ENCODE measurements at places on chromosomes 12 and 14. TPM values are rescaled to one million over a fixed set of nuclear protein-coding genes. Genes with fewer than 3 reads are reported as not detected.
A peak's percentile ranks its signal among the peaks of the same experiment; 100 is the strongest.

Gene SYCP3
- total RNA-seq = not detected

Gene GDF3
- 0.25 TPM for total RNA-seq

Gene RTN1
- 0.51 TPM for total RNA-seq

Gene CLEC4E
- 2.3 TPM for total RNA-seq

Gene TPH2
- not detected for total RNA-seq

Gene DENND5B
- total RNA-seq = 68.3 TPM

Gene BBOF1
- total RNA-seq = 10.4 TPM

Gene CACNA1C
- total RNA-seq = 6.8 TPM

Gene PTPRQ
- 0.22 TPM for total RNA-seq

Gene GPX2
- total RNA-seq = 1.00 TPM

Gene PEBP1
- total RNA-seq = 446 TPM

Gene MSI1
- 3.8 TPM for total RNA-seq

DNA sequence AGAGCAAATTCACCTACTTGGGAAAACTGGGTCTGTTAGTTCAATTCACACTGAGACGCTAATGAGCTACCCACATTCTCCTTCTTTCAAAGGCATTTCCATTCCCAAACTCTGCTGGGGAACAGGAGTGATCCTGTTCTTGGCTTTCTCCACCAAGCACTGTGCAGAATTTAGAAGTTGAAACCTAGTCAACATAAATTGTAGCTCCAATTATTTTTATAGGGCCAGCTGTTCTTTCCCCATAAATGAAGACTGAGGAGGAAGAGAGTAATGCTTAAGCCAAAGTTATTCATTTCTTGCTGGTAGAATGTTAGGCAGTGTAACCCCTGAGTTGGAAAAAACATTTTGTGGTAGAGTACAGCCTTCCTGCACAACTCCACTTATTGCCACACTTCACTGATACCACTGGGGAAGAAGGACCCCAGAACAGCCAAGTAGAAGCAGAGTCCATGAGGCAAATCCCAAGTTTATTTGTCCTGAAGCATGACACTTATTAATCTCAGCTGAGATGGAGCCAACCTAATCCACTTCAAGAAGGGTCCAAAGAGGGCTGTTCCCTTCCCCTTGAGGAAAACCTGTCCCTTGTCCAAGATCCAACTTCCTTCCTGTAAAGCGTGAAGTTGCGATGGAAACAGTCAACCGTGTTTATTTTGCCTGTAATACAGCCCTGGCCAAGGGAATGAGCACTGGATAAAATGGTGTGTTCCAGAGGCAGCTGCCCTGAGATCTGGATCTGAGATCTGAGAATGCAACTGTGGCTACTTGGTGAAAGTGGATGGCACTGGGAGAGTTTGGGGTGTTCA, 151.8 kb downstream of the TBX5 start:
- DNase-seq = no peak

GRCh38 chr12:130713581-130713991, 2.5 kb downstream of the RIMBP2 start:
- peak; percentile 23 for DNase-seq

GRCh38 chr14:45123271-45123670, 11.0 kb downstream of the FKBP3 start:
- no peak for DNase-seq

- DNase-seq = no peak
Observed at GRCh38 chr12:82953397-82953796, 266.7 kb downstream of the TMTC2 start.

DNA sequence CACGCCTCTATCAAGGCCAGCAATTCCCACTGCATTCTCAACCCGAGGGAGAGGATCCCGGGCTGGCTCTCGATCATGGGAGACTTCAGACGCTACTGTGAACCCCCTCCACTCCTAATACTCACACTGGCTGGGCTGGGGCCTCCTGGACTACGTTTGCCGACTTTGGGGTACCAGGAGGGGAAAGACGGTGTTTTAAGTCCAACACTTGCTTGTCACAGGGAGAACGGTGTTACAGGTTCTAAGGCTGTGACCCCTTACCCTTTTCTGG, 463 bp downstream of the NACA start:
- peak; percentile 20 for DNase-seq

DNA sequence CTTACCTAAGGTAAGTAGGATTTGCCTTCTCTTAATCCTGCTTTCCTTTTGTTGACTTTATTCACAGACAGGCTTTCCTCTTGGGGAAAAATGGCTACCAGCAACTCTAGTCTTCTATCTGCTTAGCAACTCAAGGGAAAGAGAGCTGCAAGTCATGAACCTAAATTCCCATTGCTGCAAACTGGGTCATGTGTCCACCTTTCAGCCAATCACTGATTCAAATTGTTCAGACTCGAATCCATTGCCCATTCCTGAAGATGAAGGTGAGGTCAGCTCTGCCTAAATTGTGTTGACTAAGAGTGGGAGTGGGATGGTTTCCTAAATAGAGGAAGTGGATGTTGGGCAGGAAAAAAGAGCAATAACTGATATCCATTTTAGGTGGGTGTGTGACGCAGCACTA, 7.7 kb downstream of the FBXW8 start:
- DNase-seq = no peak

GRCh38 chr14:52377940-52378339, 63.8 kb downstream of the PTGER2 start:
- DNase-seq = no peak

DNA sequence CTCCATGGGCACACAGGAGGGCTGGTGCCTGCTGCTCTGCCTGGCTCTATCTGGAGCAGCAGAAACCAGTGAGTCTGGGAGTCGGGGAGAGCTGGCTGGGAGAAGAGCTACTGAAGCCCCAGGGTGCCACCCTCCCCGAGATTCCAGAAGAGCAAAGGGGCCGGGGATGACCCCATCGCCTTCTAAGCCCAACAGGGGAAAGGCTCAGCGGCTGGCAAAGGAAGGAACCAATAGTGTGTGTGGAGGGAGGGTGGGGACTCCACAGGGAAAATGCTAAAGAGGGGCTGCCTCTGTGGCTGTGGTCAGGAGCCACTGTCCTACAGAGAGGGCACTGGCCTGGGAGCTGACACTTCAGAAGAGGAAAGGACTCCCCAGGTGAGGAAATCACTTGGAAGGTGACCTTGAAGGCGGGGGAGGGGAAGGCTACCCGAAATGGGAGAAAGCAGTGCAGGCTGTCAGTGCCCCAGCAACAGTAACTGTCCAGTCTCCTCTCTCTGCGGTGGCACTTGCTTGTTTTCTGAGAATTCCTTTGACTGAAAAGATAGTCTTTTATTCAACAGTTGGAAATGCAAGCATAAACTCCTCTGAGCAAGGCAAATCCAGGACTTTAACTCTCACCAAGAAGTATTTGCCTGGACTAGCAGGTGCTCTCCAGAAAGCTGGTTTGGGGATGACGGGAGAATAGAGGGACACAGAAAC, 552 bp downstream of the TAPBPL start:
- DNase-seq = peak; percentile 64

- peak; percentile 40 for DNase-seq
Observed at GRCh38 chr14:93303659-93304058, 29.2 kb downstream of the BTBD7 start.

DNA sequence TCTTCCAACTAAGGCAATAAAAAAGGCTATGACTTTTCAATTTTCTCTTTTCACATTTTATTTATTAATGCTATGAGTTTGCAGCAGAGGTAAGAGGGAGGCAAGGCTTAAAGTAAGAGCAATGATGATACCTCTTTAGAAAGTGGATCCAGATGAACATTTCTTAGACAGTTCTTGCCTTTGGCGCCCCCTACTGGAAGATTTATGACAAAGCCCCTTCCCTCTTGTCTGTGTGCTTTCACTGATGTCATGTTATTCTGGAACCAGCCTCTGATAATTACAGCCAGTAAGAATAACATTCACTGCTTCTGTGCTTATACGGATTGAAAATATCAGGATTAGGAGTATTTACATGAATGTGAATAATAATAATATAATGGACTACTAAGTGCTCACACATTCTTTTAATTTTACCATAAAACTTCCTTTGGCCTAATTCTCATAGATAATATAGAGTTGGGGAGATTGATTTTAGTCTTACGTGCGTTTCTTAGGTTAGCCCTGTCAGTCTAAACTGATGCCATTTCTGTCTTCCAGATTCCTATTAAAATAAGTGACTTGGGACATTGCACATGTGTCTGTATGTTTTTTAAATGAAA, 1929.9 kb upstream of the SEL1L start:
- DNase-seq = no peak

DNA sequence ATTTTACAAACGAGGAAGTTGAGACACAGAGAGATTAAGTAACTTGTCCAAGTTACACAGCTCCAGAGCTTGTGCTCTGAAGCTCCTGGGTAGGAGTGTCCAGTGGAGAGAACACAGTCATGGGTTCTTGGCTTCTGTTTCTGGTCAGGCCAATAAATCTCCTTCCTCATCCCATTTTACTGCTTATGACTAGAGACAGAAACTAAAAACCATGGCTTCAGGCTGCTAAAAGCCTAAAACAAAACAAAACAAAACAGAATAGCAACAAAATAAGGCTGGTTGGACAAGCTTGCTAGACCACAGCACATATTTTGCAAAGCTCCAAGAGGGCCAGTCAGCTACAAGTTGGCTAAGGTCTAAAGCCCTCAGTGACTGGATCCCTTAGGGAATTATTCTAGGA, 49.8 kb downstream of the PTGER2 start:
- DNase-seq = no peak

GRCh38 chr14:59969319-59969718, 49.4 kb downstream of the LRRC9 start:
- no peak for DNase-seq

- no peak for DNase-seq
Observed at GRCh38 chr14:73253721-73254120, 16.4 kb downstream of the PAPLN start.

DNA sequence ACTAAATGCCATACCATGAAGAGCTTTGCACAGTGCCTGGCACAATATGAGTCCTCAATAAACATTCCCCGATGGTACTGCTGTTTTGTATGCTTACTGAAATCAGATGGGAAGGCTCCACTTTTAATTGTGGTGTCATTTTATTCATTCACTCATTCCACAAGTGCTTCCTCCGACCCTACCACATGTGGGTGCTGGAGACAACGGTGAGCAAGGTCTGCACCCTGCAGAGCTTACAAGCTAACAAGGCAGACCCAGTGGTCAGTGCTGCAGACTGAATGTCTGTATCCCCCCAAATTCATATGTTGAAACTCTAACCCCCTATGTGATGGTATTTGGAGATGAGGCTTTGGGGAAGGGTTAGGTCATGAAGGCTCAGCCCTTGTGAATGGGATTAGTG, 48.3 kb downstream of the RFX4 start:
- DNase-seq = no peak

DNA sequence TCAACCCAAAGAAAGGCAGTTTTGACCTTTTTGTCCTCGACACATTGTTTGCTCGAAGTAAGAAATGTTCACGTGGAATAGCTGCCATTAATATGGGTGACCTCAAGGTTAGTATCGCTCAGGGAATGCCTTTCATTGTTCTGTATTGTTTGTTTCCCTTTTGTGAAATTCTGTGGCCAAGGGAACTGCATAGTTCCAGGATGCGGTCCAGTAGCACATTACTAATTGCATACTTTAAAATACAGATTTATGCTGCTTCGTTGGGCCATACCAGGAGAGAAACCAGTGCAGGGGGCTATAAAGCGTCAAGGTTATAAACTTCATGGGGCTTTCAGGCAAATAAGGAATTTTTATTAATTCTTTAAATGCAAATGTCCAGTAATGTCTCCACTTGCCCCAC, 73.3 kb upstream of the USP44 start:
- DNase-seq = no peak

GRCh38 chr12:75982979-75983660, 48.5 kb downstream of the PHLDA1 start:
- DNase-seq = no peak

DNA sequence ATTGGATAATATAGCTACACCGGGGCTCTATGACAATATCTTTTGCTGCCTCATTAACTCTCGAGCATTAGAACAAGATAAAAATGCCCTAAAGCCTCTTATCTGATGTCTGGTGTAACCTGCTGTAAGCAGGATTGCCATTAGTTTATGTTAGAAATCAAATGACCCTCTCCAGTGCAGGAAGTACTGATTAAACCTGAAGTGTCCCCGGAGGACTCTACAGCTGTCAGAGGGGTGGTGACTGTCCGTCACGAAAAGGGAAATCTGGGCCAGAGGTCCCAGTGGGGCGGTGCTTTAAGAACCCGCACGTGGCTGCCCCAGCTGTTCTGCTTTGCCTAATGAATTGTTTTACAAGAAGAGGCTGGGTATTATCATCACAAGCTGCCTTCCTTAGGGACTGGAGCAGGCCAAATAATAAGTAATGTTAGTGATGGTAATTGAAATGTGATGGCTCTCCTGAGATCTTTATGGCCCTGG, 55.7 kb downstream of the LIN52 start:
- DNase-seq = no peak
